ENCODE measurements at places on chromosomes 2 and 18.

DNA sequence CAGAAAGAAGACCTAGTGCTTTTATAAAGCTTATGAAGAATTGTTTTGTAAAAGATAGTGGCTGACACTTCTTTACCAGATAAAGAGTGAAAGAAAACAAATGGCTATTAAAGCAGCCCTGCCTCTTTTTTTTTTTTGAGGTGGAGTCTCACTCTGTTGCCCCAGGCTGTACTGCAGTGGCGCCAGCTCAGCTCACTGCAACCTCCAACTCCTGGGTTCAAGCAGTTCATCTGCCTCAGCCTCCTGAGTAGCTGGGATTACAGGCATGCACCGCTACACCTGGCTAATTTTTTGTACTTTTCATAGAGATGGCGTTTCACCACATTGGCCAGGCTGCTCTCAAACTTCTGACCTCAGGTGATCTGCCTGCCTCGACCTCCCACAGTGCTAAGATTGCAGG is 12.9 kb downstream of the ARPC2 start:
- DNase-seq = peak; percentile 12

- DNase-seq = no peak
Measured at GRCh38 chr18:50726960-50727589, 92.7 kb downstream of the MRO start.

DNA sequence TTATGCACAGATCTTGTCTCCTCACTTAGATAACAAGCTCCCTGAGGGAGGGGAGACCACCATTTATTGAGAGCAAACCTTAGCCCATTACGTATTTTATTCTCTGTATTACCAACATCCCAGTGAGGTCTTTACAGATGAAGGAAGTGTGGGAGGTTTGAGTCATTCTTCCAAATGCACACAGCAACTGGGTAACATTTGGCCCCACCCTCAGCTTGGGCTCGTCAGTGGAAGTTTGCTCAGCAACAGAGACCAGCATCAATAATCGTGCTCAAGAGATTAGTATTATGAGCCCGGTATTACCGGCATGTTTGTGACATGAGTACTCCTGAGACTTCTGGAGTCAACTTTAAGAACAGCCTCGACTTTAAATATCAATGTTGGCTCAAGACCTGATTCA is 168.6 kb downstream of the ETAA1 start:
- DNase-seq = no peak

GRCh38 chr2:122899614-122900013 is 1125.5 kb upstream of the CNTNAP5 start:
- DNase-seq = no peak

DNA sequence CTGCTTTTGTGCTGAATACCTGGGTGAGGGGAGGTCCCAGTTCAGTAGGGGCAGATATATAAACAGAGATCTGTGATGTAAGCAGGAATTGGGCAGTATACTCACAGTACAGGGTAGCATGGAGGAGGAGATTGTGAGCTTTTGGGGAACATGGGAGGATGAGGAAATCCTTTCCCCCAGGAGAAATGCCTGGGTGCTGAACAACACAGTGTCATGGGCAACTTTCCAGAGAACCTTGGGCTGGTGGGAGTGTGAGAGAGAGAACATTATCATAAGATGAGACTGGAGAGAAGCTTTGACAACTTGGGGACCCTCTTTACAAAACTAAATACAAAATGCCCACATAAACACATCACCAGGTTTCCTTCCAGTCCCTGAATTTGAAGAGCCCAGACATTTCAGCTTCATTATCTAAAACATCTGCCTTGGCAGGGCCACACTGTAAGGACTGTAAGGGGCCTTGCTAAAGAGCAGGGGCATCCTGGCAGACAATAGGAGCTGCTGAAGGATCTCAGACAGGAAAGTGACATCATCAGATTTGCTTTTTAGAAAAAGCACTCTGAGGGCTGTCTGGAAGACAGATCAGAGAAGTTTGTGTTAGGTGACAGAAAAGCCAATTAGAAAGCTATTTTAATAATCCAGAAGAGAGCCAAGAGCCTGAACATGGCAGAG is 303.1 kb upstream of the FBXO11 start:
- no peak for DNase-seq

DNA sequence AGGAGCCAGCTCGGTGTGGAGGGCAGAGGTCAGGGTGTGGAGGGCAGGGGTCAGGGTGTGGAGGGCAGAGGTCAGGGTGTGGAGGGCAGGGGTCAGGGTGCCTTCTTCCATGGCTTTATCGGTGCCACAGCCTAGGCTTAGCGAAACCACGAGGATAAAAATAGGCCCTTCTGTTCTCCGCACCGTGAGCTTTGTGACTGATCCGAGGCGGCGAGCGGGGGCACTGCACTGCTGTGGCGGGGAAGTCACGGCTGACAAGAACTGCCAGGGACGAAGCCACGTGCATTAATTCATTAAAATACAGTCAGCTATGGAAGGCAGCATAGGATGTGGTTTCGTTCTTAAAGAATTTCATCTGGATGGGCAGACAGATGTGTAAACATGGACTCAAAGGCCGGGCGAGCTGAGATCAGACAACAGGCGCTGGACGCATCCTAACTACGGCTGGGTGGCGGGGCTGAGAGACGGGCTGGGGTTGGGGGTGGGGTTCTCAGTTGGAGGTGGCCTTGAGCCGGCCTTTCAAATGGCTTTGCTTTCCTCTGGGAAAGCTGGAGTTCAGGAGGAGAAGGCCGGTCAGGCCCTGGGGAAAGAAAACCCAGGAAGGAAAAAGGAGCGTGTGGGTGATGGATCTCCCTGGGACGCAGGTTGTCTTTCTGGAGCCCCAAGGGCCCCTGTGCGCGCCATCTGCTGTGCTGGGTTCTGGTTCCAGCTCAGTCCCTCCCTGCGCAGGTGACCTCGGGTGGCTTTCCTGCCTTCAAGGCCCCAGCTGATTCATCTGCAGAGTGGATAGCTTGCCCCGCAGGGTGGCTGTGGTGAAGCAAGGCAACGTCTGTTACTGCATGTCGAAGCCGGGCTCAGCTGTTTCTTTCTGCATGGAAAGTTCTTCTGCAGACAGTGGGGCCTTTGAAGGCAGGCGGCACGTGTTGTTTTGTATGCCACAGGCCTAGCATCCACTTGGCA is 958 bp upstream of the ALLC start:
- DNase-seq = no peak

DNA sequence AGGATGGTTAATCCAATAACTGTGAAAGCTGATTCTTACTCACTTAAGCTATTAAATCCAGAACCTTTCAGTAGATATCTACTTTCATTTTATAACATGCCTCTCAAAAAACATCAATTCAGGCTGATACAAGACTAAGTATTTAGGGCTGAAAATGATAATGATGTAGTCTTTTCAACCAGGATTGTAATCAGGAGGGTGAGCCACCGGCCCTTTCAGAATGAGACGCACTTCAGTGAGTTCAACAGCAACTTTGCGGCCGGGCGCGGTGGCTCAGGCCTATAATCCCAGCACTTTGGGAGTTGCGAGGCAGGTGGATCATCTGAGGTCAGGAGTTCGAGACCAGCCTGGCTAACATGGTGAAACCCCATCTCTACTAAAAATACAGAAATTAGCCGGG is 30.4 kb downstream of the RBMS1 start:
- DNase-seq = peak; percentile 8

DNA sequence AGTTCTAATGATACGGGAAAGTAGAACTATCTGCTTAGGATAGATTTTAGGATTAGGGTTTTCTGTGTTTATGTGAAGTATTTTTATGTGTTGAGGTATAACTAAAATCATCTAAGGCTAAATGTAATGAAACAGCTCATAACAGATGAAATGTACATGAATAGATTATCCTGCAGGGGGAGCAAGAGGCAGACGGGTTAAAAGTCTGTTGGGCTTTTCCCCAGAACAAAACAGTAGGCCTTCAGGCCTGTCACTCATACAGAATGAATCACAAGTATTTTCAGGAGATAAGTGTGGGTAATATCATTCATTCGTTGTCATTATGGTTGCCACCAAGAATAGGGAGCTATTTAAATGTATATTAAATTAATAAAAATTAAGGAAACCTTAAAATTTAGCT is 107.9 kb upstream of the IL1R2 start:
- no peak for DNase-seq

DNA sequence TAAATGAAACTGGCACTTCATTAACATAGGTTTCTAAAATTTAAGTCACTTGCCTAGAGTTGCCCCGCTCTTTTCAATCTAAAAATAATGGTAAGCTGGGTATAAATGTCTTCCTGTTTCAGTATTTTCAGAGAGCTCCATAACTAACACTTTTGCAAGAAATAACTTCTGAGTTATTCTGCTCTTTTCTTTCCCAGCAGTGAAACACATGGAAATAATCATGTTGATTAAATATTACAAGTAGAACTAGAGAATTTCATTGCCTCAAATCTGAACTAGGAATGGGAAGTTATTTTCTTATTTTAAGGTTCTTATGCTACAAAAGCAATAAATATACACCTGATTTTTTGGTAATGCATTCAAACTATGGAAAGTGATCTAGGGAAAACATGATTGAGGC is 257.4 kb downstream of the IKZF2 start:
- no peak for DNase-seq
